H9 (cell line): ENCODE measurements at places on chromosomes 5 and 9.
A peak's percentile ranks its signal among the peaks of the same experiment; 100 is the strongest.

GRCh38 chr9:29214690-29215253, 1641.5 kb upstream of the C9orf72 start:
- peak; percentile 43 for DNase-seq

DNA sequence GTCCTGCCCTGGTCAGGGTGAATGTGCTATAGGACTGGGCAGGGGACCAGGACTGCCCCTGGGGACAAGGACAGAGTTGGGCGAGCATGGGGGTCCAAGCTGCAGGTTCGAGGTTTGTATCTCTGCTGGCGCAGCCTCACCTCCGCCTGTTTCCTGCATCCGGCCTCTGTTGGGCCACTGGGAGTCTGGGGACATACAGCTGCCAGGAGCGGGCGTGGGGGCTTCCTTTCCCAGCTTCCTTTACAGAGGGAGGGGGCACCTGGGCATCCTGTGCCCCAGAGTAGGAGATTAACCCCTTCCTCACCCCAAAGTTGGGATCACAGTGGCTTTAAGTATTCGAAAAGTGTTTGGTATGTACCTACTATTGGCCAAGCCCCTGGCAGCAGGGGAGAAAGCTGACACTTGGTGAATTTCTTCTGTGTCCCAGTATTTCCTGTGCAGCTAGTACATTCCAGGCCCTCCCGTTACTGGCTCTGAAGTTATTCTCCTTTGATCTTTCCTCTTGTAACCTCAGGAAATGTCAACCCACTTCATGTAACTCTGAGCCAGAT, 19.0 kb downstream of the OLFML2A start:
- DNase-seq, result no peak

- no peak for DNase-seq
Measured at GRCh38 chr5:4983701-4984100, 156.4 kb upstream of the ADAMTS16 start.

GRCh38 chr5:378301-378891, 56.9 kb downstream of the AHRR start:
- peak; percentile 18 for DNase-seq

DNA sequence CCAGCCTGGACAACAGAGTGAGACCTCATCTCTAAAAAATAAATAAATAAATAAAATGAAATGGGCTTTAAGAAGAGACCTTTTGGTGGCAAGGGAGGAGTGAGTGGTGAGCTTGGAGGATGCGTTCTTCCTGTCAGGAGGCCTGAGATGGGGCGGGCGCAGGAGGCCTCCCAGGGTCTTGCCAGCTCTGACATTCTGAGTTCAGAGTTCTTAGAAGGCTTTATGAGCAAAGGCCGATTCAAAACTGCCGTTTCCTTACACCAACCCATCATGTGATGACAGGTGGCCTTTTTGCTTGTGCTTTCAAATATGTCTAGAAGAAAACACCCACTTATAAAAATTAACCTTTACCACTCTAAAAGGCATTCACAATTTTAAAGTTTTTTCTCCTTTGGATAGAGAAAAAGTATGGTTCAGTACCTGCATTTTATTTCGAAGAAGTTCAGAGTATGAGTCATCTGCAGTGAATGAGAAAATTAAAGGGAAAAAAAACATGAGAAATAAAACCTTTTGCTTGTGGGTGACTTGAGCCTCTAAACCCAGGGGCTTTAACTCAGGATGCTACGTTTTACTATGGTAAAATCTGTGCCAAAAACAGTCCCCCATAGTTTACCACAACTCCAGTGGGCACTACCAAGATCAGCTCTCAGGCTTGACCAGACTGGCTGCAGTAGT, 157.4 kb upstream of the OTULINL start:
- DNase-seq, result no peak

DNA sequence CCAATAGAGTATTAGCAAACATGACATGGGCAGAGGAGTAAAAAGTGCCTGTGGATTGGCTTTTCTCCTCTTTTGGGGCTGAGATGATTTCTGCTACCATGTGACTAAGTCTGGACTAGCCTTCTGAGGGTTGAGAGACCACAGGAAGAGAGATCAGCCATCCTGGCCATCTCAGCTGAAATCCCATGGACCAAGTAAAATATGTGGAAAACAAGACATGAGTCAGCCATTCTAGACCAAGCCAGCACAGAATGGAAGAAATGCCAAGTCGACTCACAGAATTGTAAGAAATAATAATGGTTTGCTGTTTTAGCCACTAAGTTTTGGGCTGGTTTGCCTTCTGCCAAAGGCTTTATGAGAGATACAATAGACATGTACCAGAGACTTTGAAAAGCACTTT, 377.8 kb downstream of the CHSY3 start:
- no peak for DNase-seq

DNA sequence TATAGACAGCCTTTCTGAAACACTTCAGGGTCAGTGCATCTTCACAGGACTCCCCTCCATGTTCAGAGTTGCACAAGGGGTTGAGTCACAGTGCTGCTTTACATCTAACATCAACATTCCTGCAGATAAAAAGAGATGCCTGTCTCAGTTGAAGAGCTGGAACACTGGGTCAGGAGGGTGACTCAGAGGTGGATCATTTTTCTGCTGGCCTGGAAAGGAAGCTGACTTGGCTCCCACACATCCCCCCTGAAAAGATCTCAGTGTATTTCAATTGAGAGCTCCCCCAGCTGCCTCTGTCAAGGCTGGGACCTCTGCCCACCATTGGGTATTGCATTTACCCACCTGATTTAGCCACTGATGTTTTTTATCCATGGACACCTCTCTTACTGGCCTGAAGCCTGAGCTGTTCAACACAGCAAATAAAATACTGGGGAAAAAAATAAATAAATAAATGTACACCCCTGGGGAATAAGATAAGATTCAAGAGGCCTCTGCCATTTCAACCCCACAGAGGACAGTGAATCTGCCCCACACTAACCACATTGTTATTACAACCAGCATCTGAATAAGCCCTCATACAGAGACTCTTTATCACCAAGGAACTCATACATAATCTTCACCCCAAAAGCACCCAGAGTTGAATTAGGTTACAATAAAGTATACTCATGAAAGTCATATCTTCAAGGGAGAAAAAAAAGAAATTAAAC, 716.4 kb downstream of the SEMA5A start:
- no peak for DNase-seq

- no peak for DNase-seq
Measured at GRCh38 chr5:146588331-146589027, 72.5 kb upstream of the GPR151 start.

DNA sequence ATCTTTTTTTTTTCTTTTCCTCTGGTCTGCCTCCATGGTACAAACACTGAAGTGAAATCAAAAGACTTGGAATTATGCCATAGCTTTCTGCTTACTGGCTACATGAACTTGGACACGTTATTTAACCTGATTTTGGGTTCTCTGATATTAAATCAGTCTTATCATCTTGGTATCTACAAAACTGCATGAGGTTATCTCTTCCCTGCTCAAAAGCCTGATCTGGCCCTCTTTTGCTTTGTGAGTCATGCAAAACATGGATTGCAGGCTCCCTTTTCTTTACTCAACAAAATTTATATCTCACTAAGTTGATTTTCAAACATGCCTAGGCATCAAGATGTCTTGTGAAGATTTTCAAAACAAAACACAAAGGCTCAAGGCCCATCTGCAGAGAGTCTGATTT, 45.9 kb upstream of the FST start:
- DNase-seq, result no peak

DNA sequence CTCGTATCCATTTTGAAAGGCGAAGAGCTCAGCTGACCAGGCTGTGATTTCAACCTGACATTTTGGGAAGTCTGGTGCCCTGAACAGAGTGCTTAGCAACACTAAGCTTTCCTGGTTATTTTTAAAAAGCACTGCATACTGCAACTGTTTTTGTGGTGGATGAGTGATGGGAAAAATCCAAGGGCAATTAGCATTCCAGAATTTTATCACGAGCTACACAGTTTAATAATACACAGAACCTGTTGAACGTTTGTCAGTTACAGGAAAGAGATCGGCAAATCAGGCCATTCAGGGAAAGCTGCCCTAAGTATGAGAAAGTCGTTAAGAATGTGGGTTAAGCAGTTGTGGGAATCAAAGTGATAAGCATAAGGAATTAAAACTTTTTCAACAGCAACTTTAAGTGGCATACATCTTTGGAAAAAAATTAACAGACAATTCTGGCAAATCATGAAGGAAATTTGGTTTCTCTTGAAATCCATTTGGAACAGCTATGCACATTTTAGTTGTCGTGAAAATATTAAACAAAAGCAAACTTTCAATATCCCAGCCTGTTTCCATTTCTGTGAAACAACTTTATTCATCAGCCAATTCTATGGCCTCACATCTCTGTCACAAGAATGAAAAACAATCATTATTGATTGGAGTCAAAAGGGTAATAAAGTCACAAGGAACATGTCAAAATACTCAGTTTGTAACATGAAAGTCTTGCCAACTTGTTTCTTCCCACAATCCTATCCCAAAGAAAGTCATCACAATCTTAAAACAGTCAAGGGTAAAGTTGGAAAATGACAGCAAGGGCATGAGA, 25.7 kb downstream of the PUM3 start:
- DNase-seq, result no peak

- DNase-seq, result peak; percentile 64
Measured at GRCh38 chr5:66209350-66209749, 65.2 kb downstream of the SREK1 start.

DNA sequence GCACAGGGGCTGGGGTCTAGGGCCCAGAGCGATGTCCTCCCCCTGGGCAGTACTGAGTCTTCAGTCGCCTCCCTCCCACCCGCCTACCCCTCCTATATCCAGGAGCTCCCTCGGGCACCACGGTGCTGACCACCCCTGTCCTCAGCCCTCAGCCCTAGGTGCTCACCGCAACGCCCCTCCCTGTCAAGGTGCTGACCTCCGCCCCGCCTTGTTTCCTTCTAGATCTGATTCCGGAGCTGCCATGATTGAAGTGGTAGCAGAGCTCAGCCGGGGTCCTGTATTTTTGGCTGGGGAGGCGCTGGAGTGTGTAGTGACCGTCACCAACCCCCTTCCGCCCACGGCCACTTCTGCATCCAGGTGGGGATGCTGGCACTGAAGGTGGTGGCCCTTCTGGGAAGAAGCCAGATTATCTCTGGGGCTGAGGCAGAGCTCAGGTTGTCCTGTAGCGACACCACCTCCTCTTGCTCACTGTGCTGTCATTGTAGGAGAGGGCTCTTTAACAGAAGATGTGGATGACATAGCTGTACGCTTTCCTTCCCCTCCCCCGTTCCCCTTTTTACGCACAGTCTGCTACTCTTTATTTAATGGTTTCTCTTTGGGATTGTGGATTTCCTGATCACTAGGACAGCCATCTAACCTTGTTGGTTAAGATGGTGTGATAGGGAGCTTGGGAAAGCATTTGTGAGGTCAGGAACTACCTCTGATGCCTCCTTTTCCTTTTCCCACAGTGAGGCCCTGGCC, 598 bp downstream of the RGP1 start:
- DNase-seq, result peak; percentile 51

DNA sequence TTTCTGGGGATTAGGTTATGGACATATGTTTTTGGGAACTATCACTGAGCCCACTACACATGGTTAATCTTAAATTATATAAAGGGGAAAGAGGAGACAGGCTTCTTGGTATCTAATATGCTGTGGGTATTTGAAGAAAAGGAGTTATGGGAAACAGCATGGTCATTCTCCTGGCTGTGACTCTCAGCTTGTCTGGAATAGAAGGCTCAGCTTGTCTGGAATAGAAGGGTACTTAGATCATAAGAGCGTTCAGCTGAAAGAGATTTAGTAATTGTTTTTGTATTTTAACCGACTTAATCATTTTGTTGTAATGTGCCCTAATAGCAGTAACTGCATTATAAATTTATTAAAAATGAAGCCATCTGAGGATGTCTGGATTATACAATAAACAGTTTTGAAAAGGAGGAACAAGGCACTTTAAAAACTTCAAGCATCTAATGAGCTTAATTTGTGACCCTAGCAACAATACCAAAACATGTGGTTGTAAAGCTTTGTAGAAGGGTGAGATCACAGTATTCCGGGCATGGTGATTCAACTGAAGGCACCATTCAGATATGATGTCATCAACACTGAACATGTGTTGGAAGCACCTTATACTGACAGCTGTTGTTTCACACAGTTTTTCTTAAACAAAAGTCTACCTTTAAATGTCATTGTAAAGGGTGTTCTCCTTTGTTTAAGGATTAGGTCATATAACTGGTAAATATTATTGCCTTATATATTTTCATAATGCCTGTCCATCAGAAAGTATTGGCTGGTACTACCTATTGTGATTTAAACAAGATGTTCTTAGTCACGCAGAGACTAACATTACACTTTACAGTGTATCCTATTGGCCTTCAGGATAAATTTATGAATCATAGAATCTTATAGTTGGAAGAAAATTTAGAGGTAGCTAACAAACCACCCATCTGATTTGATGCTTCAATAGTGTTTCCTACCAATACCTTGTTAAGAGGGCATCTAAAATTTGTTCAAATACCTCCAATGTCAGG, 2174.1 kb upstream of the WWC1 start:
- DNase-seq, result no peak

GRCh38 chr5:16864631-16865131, 71.4 kb downstream of the MYO10 start:
- no peak for DNase-seq

DNA sequence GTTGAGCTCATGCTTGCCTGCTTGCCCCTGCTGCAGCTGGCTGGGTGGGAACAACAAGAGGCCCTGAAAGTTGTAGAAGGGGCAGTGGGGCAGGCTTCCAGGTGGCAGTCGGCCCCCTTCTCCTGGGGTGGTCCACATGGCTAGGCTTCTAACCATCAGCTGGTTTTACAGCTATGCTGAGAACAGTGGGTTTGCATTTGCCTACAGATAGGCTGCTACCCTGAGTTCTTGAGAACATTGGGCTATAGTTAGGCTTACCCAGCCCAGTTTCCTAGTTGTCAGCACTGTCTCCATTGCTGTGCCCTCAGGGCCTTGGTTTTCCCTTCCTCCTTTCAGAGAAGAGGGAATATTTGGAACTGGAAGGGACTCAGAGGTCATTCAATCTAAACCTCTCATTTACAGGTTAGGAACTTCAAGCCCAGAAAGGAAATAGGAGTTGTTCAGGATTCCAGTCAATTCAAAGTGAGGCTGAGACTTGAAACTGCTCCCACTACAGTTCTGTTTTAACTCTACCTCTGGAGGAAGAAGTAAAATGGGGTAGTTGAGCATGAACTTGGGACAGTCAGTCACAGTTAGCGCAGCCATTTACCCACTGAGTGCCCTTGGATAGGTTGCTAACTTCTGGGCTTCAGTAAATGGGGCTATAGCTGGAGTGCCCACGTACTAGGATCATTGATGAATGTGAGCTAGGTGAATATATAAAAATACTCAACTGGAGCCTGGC, 11.5 kb downstream of the LARP1 start:
- DNase-seq, result no peak

DNA sequence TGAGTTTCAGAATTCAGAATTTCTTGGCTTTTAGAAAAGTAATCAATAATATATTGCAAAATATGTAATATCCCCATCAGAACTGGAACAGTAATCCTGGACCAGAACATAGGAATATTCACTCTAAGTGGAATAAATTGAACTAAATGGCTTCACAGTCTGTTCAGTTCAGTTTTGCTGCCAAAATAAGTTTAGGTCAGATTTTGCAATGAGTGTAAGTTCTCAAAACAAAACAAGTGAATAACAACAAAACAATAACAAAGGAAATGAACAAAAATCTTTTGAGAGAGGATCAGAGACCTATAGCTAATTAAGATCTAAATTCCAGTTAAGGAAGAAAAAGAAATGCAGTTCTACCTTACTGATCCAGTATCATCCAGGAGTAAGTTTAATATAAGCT, 9.3 kb downstream of the PTGER4 start:
- DNase-seq, result no peak
